Stimulated activated CD8-positive, alpha-beta memory T cell treated with anti-CD3 and anti-CD28 coated beads, Interleukin-7, amount 100 ng/mL, for 1 hour (primary cell): ENCODE measurements at places on chromosomes 1 and 21.

DNA sequence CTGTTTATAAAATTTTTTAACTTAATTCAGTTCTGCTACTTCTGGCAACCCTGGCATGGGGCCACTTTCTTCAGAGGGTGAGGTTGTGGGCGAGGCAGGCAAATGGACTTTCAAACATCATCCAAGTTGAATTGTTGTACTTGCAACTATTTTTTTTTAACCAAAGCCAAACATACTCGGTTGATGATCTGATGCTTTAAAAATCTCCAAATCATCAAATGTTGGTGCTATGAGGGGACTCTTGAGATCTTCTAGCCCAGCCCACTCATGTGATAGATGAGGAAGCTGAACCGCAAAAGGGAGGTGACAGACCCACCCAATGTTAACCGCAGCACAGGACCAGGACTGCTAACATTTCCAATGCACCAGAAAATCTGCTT, 6.7 kb downstream of the SLC1A7 start:
- DNase-seq = no peak

GRCh38 chr1:7667625-7668218, 103.4 kb upstream of the VAMP3 start:
- DNase-seq = peak; percentile 70

GRCh38 chr1:24418898-24419628, 3.5 kb downstream of the NIPAL3 start:
- no peak for DNase-seq

DNA sequence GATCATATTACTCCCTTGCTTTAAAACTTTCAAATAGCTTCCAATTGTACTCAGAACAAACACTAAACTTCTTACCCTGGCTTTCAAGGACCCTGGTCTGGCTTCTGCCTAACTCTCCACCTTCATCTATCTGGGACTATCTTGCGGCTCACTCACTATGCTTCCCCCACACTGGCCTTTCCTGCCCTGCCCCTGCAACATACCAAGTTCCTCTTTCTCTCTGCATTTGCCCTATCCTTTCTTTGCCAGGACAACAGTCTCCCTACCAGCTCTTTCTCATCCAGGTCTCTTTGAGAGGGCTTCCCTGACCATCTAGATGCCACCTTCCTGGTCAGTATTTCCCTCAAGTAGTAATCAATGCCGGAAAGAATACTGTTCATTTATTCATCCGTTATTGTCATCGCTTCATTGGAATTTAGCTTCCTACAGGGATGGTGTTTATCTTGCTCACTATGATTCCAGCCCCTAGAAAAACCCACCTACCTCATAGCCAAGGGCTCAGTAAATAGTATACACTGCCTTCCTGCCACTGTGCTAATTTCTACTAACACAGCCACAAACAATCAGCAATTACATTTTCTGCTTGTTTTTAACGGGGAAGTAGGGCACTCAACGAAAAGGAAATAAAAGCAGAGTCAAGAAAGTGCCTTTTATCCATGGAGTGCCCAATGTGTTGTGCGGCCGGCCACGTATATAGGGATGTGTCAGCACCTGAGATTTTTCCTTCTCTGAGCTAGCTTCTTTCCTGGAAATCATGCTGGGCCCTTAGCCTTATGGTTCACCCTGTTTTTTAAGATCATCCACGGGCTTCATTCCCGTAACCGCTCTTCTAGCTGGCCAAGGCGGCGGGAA, 521 bp upstream of the CDC7 start:
- no peak for DNase-seq

DNA sequence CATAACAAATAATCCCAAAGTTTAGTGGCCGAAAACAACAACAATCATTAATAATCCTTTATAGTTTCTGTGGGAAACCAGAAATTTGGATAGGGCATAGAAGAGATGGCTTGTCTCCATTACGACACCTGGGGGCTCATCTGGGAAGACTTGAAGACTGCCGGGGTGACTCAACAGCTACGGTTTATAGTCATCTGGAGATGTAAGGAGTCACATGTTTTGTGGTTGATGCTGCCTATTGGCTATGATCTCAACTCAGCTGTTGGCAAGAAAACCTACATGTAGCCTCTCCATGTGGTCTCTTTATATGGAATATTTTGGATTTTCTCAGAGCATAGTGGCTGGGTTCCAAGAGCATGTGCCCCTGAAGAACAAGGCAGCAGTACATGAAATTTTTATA, 29.3 kb upstream of the TSPAN2 start:
- no peak for DNase-seq
